NK-92 treated with Interleukin-12 subunit alpha and Interleukin-12 subunit beta, amount 100 ng/mL, for 24 hours (cell line): ENCODE measurements at places on chromosomes 5 and 9.

- no peak for DNase-seq
Measured at GRCh38 chr5:16492398-16493140, 27.0 kb upstream of the ZNF622 start.

- no peak for DNase-seq
Measured at GRCh38 chr9:104836767-104837166, 72.8 kb downstream of the NIPSNAP3B start.

DNA sequence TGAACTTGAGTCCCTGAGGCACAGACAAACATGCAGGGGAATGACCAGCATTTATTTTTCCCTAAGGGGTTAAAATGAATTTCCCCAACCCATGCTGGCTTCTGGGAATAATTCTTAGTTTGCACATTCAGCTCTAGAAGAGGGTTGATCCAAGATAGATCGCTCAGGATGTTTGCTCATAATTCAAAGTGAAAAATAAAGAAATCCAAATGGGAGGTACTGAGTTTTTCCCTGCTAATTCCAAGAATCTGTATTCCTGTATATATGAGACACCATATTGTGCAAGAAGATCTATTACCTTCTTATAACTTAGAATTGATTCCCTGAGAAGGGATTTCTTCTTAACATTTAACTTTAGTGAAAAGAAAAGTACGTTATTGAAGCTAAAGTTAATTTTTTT, 96.2 kb downstream of the VCAN start:
- DNase-seq = no peak

DNA sequence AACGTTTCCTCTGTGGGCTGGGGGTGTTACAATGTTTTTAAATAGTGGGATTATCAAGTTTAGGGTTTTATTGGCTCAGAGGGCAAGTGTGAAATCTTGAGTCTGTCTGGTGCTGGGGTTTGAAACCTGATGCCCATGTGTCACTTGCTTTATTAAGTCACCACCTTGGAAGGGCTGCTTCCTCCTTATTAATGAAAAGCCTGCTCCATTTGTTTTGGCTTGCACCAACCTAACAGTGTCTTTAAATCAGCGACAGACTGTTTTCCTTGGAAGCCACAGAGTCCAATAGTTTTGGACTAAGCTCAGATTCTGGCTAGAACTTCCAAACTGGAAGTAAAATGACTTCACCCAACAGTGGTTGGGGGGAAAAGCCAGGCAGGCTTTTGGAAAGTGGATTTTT, 10.7 kb upstream of the PALM2AKAP2 start:
- DNase-seq = no peak

DNA sequence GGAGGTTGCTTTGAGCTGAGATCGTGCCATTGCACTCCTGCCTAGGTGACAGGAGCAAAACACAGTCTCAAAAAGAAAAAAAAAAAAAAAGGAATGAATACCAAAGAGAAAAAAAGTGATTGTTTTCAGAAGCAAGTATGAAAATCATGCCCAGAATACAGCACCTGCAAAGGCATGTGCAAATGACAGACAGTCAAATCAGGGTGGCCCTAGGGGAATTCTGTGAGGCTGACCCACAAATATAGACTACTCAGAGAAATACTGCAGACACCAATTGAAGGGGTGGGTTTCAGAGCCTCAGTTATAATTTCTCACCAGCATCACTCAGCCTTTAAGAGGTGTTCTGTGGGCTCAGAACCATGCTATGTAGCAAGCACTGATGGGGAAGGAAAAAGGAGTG, 28.6 kb downstream of the DCAF12 start:
- no peak for DNase-seq

DNA sequence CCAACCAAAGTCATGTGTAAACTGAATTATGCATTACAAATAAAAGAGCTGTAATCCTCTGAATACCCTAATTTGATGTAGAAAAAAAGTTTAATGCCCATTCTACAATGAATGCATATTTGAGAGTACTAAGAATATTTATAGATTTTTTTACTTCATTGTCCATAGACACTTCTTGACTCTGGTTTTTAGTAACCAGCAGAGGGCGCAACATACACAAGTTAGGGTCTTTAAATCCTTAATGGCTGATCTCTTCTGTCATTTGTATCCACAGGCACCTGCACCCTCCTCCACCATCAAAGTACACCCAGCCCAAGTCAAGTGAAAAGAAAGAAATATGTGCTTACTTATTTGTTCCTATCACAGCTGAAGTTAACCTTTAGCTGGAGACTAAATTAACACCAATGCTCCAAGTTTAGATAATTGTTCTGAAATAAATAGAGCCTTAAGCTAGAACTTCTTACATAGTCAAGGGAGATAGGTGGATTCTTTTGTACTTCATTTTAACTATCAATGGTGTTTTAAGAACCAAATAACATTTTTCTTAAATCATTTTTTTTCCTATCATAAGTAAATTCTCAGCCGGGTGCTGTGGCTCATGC, 524.2 kb upstream of the DAB2 start:
- DNase-seq = peak; percentile 24

- DNase-seq = no peak
Measured at GRCh38 chr5:140296289-140296688, 6.6 kb downstream of the PFDN1 start.

DNA sequence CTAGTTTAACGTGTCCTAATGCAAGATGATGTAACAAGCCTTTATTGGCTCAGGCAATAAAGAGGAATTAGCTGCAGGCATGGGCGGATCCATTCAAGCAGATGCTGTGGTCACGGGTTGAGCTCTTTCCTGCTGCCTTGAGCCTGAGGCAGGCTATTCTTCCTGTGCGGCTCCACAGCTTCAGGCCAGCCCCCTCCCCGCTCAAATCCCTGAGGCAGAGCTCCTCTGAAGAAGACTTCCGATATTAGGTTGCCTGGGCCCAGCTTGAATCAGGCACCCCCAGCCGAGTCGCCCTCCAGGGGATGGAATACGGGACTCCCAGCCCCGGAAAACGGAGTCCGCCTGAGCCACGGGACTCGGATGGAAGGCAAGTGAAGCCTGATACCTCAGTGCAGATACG, 95.0 kb upstream of the RUFY1 start:
- no peak for DNase-seq

DNA sequence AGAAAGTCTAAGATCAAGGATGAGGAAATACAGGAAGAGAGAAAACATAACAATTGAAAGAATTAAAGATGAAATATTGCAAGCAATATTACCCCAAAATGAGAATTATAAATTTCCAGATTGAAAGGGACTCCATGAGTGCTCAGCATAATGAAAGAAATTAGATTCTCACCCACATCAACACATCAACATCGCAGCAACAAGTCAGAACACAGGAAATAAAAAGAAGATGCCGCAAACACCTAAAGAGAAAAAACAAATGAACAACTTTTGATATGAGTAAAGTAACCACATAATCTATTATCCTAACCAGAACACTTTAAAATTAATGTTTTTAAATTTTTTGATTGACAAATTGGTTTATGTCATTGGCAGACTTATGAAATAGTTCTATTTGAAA, 318.3 kb upstream of the PTGER4 start:
- DNase-seq = no peak

DNA sequence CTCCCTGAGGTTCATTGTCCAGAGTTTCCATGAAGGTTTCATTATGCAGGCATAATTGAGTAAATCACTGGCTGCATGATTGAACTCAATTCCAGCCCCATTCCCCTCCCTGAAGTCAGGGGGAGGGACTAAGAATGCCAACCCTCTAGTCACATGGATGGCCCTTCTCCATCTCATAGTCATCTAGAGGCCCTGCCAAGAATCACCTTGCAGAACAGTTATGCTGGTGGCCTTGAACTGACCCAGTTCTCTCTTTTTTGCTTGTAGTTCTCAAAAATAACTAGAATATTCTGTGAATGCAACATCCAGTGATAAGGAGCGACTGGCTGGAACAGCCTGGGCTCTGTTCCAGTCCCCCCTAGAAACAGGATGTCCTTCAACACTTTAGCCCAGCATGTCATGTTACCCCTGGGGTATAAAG, 31.7 kb downstream of the SLC35A4 start:
- DNase-seq = no peak

GRCh38 chr5:32541241-32541640, 44.1 kb upstream of the SUB1 start:
- no peak for DNase-seq
